ENCODE measurements at places on chromosomes 5 and 9.
A peak's percentile ranks its signal among the peaks of the same experiment; 100 is the strongest.

DNA sequence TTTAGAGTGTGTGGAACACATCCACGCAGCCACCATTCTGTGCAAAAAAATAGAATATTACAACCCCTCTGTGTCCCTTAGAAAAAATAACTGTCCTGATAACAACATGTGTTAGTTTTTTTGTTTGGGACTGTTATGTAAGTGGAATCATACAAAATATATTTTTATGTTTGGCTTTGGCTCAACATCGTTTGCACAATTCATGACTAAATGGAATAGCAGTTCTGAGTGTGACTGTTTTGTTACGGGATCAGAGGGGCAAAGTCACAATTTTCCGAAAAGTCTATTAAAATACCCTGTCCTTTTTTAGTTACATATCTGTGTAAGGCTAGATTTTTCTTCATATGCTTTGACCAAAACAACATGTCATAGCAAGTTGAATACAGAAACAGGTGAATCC is 12.8 kb downstream of the MTREX start:
- DNase-seq = no peak

DNA sequence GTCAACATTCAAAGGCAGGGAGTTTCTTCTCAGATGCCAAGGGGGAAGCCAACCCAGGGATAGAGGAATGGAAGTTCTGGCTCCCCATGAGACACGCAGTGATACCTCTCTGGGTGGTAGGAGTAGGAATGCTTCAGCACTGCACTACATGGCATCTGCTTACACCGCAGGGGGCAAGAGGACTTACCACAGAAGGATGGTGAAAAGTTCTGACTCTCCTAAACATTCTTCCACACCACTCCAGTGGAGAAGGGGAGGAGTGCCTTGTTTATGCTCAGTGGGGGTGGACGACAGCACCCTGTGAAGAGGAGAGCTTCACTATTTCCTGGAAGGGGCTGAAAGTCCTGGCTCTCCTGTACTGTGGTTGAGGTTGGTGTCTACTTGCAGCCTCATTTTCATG is 1011.3 kb upstream of the WWC1 start:
- no peak for DNase-seq

GRCh38 chr5:556909-557441 is 32.7 kb upstream of the SLC9A3 start:
- DNase-seq = no peak

GRCh38 chr9:115267790-115268189 is 149.8 kb upstream of the TNC start:
- DNase-seq = no peak

DNA sequence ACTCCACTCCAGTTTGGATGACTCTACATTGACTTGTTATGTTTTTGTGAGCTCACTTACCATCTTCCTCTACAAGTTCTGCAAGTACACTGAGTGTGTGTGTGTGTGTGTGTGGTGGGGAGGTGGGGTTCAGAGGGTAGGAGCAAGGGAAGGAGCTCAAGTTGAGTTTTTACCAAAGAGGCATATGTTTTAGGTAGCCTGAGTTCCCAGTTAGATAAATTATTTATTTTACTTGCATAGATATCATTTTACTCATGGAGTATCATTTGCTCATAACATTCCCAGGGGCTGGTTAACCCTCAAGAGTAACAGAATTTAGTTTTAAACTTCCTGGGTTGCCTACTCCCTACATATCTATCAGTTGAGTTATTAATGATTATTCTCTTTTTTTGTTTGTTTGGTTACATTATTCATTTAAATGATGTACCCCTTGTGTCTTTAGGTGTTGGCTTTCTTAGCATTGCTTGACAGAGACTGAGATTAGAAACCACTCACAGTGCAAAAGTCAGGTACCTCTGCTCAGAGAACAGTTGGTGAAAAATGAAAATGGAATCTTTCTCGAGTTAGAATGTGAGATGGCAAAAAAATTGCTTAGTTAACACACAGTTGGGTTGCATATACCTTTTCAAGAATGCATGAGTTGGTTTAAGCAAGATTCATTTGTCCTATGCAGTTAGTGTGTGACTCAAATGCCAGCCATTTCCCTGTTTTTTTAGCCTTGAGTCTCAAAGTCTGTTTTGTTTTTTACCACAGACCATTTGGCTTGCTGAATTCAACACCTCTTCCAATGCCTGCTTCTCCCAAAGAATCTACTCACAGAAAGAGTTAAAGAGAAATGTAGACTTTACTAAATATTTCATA is 29.2 kb downstream of the TNFSF8 start:
- DNase-seq = no peak

DNA sequence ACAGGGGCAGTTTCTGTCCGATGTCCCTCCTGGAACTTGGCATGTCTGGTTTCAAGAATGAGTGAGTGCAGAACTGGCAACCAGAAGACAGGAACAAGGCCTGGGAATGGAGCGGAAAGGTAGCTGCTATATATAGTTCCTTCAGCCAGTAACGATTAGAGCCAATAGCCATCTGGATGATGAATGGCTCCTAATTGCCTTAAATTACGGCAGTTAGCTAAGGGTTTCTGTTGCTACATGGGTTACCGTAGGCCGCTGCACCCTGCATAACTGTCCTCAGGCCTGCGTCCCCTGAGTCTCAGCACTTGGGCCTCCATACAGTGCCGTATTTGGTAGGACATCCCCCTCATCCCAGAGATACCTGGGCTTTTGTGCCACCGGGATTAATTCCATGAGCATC is 29.4 kb downstream of the WWC1 start:
- no peak for DNase-seq

DNA sequence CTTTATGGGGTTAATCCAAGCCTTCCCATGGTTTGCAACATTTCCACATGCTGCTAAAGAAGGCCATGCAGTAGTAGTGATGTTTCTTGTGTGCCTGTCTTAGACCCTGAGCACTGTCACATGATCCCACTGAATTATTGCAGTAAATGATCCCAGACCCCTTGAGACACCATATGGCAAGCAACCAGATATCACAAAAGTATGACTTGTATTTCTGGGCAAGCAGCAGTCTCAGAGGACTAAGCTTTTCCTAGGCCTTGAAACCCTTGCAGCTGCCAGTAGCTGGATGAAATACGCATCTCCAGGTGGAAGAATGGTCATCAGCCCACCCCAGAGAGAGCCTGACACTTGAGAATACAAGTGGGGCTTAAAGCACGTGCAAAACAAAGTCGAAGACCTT is 41.8 kb downstream of the CDO1 start:
- peak; percentile 49 for DNase-seq

- no peak for DNase-seq
These were observed 30.5 kb downstream of the PTCH1 start for GRCh38 chr9:95486318-95486717.

GRCh38 chr5:178432421-178433272 is 157.5 kb downstream of the COL23A1 start:
- no peak for DNase-seq

- DNase-seq = no peak
These were observed 177.0 kb downstream of the ST8SIA4 start for GRCh38 chr5:100726116-100726515.

DNA sequence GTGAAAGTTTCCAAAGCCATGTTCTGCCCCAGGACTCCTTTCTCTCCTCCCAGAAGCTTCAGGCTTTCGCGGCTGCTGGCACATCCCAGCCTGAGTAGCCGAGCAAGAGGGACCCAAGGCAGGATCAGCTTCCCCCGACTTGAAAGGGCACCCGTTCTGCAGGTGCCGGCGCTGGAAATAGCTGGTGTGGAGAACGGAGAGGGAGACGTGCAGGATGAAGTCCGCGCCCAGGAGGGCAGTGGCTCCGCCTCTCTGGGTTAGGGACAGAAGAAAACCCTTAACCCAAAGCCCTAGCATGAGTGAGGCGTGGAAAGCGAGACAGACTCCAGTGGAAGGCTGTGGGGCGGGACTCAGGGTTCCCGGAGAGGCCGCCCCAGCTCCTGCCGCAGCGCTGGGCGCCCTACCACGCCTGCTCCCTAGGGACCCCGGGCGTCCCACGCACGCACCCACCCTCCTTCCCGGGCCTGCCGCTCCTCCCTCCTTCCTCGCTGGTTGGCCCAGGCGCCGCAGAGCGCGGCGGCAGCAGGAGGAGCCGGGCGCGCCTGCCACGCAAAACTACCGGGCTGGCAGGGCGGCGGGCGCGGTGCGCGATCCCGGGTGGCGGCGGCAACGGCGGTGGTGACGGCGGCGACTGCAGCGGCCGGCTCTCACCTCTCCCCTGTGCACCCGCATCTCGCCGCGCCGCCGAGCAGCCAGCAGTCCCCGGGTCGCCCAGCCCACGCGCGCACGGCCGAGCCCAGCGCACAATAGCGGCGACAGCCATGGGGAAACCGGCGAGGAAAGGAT is at the start of gene SLC1A1:
SLC1A1 (plus strand) TSS at position 550 of the 786 bp plus-strand sequence; CDS start at position 762, 212 bp downstream.
- DNase-seq = no peak

- no peak for DNase-seq
These were observed 102.6 kb upstream of the COL5A1 start for GRCh38 chr9:134538856-134539566.

DNA sequence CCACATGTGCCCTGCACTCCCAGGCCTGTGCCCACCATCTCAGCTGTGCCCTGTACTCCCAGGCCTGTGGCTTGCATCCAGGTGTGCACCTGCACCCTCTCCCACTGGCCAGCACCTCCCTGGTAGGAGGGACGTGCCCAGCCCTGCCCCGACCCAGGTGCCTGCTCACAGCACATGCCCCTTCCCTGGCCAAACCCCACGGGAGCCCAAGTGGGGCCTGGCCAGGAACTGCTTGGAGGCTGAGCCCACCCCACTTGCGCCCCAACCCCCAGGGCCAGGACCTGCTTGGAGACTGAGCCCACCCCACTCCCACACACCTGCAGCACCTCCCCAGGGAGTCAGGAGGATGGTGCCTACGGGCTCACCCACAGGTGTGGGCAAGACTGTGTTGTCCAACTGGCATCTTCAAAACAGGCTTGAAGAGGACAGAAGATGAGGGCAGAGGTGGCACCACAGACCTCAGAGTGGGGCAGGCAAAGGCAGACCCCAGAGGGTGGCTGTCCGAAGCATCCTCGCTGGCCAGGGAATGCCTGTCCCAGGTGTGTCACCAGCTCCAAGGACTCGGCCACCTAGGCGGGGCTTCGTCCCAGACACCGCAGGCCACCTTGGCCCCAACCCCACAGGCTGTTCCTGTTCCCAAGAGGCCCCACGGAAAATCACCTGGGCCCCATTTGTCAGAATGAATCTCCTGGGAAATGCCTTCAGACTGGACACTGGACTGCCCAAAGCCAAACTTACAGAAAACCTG is 10.8 kb downstream of the ZDHHC11B start:
- DNase-seq = no peak

GRCh38 chr5:163619273-163619934 is 114.0 kb downstream of the MAT2B start:
- no peak for DNase-seq

GRCh38 chr5:163193886-163194285 is 243.5 kb upstream of the CCNG1 start:
- DNase-seq = no peak

GRCh38 chr5:138898299-138898698 is 23.2 kb upstream of the LRRTM2 start:
- DNase-seq = no peak

- no peak for DNase-seq
These were observed 687 bp upstream of the RPS23 start for GRCh38 chr5:82278711-82279370.

GRCh38 chr5:124570285-124571035 is 176.0 kb downstream of the ZNF608 start:
- DNase-seq = peak; percentile 16

- no peak for DNase-seq
These were observed 103.0 kb downstream of the COL5A1 start for GRCh38 chr9:134744385-134745295.

DNA sequence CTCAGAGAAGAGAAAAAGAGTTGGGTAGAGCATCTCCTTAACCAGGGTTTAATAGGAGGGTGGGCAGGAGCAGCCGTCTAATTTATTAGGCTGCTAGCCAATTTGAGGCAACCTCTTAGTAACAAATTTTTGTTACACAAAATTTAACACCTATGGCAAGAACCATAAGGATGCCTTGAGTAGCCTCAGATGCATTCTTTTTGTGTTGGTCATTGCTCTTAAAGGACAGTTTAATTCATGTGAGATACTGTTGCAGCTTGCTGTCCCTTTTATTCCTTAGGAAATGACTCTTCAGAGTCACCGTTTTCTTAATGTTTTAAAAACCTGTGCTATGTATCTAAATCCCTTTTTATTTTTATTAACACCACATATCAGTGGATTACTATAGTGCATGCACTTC is 255.1 kb downstream of the MAST4 start:
- DNase-seq = no peak

DNA sequence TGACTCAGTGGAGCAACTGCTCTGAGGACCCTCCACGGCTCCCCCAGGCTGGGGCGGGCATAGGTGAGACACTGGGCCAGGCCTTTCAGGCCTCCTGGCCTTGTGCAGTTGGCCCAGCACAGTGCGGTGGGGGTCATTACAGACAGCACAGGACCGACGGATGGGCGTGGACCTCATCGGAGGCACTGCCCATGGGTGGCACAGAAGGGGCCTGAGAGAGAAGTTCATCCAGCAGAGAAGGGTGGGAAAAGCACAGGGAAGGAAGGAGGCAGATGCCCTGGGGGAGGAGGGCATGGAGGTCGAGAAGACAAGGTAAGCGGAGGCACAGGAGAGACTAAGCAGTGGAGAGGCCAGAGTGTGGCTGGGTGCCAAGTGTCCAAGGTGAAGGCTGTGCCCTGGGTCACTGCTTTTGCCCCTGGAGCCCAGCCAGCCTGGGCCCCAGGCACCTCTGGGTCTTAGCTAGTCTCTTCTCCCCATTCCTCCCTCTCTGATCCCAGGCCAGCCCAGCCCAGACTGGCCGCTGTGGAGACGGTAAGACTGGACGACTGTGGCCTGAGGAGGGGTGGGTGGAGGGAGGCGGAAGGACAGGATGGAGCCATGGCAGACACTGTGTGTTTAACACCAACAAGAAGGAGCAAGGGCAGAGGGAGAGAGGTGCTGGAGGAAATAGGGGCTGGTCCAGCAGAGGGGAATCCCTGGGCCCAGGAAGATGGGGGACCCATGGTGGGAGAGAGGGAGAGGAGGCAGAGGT is 5.7 kb downstream of the IL3 start:
- no peak for DNase-seq

DNA sequence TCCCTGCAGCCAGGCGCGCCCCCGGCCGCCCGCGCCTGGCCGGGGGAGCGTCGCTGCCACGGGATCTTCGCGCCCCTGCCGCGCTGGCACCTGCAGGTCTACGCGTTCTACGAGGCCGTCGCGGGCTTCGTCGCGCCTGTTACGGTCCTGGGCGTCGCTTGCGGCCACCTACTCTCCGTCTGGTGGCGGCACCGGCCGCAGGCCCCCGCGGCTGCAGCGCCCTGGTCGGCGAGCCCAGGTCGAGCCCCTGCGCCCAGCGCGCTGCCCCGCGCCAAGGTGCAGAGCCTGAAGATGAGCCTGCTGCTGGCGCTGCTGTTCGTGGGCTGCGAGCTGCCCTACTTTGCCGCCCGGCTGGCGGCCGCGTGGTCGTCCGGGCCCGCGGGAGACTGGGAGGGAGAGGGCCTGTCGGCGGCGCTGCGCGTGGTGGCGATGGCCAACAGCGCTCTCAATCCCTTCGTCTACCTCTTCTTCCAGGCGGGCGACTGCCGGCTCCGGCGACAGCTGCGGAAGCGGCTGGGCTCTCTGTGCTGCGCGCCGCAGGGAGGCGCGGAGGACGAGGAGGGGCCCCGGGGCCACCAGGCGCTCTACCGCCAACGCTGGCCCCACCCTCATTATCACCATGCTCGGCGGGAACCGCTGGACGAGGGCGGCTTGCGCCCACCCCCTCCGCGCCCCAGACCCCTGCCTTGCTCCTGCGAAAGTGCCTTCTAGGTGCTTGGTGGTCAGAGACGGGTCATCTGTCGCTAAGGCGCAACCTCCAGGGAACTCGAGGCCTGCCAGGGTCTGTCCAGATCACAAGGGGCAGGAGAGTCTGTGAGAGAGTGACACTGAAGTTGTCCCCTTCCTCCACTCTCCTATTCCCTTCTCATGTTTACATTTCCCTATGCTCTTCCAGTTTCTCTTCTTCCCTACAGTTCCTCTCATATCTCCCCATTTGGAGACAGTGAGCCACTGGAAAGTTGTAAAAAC is 1.3 kb downstream of the GPR150 start:
- no peak for DNase-seq
